ENCODE measurements at places on chromosomes 4 and X.
A peak's percentile ranks its signal among the peaks of the same experiment; 100 is the strongest.

DNA sequence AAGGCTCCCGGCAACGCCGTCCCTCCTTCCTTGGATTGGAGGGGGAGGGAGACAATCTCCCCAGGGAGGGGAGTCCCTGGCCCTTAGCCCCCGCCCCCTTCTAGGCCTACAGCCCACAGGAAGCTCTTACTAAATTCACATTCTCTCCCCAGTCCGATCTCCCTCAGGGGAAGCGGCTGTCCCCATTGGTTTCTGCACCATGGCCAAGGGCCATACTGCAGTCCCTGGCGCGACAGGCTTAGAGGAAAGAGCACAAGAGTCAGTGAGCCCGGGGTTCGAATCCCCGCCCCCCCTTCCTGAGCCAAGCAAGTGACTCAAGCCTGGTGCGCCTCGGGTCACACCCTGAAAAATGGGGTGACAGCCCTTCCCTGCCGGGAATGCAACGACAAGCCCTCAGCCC is 1.1 kb downstream of the ABLIM2 start:
- no peak for DNase-seq

DNA sequence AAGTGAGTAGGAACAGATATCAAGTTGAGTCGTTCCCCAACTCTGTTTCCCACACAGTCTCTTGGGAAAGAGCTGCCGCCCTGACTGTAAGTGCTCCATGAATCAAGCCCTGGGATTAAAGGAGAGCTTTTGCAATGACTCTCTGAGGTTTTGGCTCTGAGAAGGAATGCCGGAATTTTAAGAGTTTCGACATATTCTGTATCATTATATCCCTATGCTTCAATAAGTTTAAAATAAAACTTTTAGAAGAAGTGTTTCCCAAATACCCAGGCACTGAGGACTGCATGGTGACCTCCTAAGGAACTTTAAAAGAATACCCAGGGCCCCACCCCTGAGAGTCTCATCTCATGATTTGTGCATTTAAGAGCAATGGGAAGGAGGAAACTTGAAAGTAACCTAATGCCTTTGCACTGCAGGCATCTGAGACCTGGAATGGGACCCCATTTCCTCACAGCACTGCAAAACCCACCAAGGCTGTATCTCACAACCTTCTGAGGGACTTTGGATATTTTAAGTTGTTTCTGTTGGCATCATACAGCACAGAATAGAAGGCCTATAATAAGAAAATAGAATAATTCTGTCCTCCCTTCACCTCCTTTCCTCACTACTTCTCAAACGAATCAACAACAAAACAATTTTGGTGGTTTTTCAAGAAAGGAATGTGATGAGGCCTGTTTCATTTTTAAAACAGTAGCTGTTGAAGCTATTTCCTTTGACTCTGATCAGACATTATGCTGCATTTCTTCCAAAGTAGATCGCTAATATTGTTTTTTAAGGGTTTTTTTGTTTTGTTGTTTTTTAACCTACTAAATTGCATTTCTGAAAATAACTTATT is 121.2 kb downstream of the GASK1B start:
- DNase-seq = no peak

DNA sequence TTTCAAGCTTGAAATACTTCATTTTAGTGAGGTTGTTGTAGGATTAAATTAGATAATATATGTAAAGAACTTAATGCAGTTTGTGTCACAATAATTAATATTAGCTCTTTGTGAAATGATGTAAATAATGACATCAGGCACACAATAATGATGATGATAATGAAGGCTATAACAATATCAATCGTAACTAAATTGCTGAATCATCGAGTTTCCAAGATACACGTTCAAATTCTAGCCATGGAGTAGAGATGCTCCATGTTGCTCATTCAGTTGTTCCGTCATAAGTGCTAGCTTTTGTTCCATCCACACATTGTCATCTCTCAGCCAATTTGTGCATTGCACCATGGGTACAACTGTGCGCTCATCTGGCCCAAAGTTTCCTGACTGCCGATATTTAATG is 83.1 kb downstream of the CPXCR1 start:
- DNase-seq = no peak

DNA sequence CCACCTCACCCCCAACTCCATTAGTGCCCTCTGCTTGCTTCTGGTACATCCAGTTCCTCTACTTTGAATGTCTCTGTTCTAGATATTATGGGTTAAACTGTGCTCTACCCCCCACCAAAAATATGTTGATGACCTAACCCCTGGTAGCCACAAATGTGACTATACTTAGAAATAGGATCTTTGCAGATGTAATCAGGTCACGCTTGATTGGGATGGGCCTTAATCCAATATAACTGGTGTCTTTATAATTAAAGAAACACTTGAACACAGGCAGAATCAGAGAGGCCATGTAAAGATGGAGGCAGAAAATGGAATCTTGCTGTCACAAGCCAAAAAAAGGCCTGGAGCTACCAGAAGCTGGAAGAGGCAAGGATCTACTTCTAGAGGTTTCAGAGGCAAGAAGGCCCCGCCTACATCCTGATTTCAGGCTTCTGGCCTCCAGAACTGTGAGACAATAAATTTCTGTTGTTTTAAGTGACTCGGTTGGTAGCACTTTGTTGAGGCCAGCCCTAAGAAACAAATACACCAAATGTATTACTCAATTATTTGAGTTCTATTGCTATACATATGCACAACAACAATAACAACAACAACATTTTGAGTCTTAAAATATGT is 220.0 kb downstream of the PPP3CA start:
- no peak for DNase-seq

DNA sequence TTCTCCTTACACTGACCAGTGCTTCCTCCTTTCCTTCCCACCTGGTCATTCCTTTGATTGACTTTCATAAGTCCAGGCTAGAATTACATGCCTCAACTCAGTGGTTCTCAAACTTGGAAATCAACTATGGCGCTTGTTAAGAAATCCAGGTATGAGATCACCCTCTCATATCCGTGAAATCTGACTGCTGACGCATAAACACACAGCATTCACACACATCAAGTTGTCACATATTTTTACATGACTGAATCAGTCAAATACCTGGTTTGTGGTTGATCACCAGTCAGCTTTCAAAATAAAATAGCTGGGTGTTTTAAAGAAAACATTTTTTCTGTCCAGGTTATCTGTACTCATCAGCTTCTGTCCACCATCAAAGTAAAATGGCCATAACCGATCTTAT is 433.5 kb downstream of the AFF2 start:
- no peak for DNase-seq

DNA sequence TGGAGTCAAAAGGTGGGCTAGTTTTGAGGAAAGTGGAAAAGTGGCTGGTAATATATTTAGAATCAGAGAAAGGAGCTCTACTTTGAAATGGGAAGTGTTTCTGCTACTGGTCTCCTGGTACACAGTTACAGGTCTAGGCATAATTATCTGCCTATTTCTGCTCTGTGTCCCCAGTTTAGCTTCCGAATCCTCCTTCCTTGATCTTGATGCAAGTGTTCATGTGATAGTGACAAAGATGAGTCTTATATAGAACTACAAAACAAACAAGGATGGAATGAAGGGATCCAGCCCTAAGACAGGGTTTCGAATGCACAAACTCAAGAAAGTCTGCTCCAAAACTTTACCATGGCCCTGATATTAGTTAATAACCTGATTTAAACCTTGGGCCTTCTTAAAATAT is 580.2 kb downstream of the INPP4B start:
- no peak for DNase-seq

DNA sequence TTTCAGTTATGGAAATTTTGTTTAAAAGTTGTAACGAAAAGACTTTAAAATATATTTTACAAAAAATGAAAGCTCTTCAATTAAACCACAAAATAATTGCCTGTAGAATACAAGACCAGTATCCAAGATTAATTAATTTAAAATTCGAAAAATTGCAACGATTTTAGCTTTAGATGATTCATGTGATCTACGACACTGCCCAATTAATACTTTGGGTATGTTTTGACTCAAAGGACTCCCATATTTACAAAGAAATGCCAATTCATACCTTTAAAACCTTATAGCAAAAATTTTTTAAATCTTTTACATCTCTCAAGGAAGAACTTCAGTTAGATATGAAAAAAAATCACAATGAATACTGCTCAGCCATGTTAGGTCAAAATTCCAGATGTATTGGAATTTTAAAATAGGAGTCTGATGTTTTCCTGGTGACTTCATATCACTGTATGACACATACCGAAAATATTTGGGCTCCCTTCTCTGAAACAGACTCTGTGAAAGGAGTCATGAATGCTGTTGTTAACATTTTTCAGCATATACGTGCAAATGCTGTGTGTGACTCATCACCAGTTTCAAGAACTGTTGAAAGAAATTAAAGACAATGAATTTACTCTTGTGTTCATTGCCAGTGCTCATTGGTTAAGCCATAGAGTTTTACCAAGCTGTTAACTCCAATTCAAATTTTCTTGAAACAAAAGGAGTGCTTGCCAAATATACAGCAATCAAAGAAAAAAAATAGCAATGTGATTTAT is 13.8 kb upstream of the SMS start:
- no peak for DNase-seq

DNA sequence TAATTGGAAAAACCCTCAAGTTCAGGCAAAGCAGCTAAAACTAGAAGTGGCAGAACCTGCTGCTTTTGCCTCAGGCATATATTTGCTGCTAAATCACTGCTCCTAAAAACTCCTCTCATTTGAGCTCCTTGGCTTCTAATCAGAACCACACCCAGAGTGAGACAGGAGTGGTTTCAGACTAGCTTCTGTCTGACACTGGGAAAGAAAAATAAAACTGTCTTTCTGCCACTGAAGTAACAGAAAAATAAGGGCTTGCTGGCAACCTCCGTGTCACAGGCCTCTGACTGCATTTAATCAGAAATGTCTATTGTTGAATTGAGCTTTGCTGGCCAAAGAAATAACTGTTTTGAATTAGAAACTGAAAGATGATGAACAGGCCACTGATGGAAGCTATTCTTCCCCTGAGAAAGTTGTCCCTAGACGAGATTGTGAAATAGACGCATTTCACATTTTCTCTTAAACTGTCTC is 52.1 kb upstream of the RAP2C start:
- peak; percentile 24 for DNase-seq

- no peak for DNase-seq
These were observed 191.0 kb downstream of the CCSER1 start for GRCh38 chr4:90318193-90318592.

GRCh38 chr4:23235628-23236390 is 543.1 kb downstream of the GBA3 start:
- no peak for DNase-seq

DNA sequence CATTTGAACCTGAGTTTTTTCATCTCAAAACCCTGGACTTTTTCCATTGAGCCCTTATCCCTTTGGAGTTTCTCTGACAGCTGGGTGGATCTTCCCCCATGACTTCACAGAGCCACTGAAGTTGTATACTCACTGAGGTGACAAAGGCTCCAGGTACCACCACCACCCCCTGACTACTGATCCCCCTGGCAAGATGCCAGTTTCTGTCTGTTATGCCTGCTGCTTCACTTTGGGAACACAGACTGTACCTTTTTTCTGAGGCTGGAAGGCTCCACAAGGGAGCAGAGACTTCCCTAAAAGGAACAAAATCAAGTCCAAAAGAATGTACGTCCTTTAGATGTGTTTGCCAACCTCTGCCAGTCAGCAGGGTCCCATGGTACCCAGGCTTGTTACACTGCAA is 160.3 kb upstream of the JADE1 start:
- no peak for DNase-seq

GRCh38 chr4:125772680-125773079 is 457.9 kb downstream of the FAT4 start:
- DNase-seq = no peak

- DNase-seq = no peak
These were observed 4.1 kb downstream of the BRS3 start for GRCh38 chrX:136491832-136492231.

DNA sequence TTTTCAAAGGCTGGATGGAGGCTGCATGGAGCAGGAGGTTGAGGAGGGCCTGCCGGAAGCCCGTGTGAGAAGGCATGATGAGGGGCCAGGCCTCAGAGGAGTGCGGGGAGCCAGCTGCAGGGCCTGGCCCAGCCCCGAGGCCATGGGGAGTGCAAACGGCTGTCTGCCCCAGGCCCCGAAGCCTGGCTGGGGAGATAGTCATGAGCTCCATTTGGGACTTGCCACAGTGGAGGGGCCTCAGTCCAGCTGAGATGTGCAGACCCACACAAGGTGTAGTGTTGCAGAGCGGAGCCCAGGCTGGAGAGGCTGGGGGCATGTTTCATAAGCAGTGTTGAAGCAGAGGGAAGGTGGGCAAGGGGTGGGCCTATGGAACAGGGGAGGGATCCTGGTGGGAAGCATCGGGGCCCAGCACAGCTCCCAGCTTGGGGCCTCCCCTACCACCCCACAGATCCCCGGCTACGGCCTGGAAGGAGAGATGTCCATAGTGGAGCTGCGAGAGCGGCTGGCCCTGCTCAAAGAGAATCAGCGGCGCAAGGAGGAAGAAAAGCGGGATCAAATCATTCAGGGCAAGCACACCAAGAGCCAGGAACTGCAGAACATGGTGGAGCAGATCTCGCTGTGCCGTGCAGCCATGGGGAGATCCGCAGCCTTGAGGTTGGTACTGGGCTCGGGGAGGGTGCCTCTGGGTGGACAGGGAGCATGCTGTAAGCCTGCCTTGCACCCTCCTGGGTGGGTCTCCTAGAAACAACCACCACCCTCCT is 9.1 kb upstream of the RNF4 start:
- no peak for DNase-seq

GRCh38 chrX:2903366-2903765 is 25.8 kb downstream of the ARSD start:
- no peak for DNase-seq

- DNase-seq = peak; percentile 37
These were observed 92.3 kb downstream of the BCOR start for GRCh38 chrX:40005292-40006011.

- peak; percentile 82 for DNase-seq
These were observed 78.0 kb upstream of the BCOR start for GRCh38 chrX:40175511-40176350.

DNA sequence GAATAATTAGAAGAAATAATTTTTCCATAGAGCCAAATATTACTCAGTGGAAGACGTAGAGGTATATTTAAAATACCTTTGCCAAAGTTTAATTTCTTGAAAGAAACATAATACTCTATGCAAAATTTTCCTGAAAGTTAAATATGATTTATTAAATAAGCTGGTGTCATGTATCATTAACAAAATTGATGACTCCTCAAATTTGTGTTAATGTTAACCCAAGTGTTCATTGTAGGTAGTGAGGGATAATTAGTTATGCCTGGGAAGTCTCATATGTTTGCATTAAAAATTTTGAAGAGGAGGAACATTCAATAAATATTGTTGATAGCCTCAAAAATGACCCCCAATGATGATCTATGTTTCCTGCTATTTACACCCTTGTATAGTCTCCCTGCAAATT is 292.7 kb upstream of the AMOT start:
- DNase-seq = no peak

Measured in femur (tissue), 1 donor.